Large intestine (tissue), 12 donors: ENCODE measurements at places on chromosomes 1 and 21. TPM values are rescaled to one million over a fixed set of nuclear protein-coding genes. Genes with fewer than 3 reads are reported as not detected.
A peak's percentile ranks its signal among the peaks of the same experiment; 100 is the strongest.

- H3K4me3 ChIP-seq, result no peak overlapping the region
- no peak overlapping the region for H3K27ac ChIP-seq
- peaks cover 9% of the 10 kb centered on the region for H3K36me3 ChIP-seq
- DNase-seq, result no peak
Observed at GRCh38 chr1:236020359-236021219, 44.3 kb downstream of the NID1 start.

The TOR3A gene
- polyA plus RNA-seq, result 19.6 TPM

The PRPF38B gene
- polyA plus RNA-seq, result 75.7 TPM

DNA sequence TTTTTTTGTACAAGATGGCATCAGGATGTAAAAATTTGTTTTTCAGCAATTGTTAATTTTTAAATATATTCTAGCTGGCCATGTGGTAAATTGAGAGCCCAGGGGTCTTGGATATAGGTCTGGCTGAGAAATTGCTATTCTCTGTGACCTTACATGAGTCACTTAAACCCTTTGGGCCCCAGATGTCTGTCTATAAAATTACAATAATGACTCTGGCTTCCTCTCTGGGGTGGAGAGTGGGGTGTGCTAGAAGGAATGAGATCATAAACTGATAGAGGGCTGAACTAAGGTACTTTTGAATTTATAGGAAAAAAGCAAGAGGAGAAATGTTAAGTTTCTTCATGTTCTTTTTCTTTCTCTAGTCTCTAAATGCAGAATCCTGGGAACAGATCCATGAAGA is 12.4 kb upstream of the TCHH start:
- DNase-seq, result no peak
- no peaks in the 10 kb centered on the region for H3K36me3 ChIP-seq
- H3K4me1 ChIP-seq, result no peaks in the 10 kb centered on the region
- peaks cover 21% of the 10 kb centered on the region for H3K27me3 ChIP-seq
- no peak overlapping the region for H3K27ac ChIP-seq

DNA sequence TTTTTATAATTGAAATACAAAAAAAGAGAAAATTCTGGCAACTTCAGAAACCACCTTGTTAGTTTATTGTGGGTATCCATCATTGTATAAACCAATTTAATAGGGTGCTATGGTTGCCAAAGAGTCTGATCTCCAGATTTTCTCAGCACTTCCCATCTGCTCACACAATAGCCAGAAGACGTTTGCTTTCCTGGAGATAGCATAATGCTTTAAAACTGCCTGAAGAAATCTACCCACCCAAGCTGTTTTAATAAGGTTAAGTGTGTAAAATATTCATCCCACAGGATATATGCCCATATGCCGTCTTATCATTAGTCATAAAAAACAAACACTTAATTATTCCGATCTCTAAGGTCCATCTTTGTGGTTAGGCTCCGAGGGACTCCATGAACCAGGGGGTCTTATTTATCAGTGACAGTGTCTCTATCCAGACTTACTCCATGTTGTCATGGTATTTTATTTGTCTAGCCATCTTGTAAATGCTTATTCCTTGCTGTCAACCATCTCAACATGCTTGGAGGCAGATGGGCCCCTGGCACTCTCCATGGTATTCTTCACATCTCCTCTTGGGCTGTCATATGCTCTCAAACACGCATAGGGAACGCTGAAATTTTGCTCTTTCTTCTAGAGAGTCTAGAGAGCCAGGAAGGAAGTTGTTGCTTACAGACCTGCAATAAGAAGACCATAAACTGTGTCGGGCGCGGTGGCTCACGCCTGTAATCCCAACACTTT is 58.5 kb downstream of the MAP10 start:
- no peaks in the 10 kb centered on the region for H3K4me1 ChIP-seq
- no peaks in the 10 kb centered on the region for H3K27me3 ChIP-seq
- no peaks in the 10 kb centered on the region for H3K36me3 ChIP-seq
- no peak overlapping the region for H3K27ac ChIP-seq

- H3K36me3 ChIP-seq, result no peaks in the 10 kb centered on the region
- DNase-seq, result no peak
- no peak overlapping the region for H3K27ac ChIP-seq
Observed at GRCh38 chr1:53376041-53376461, 48.2 kb upstream of the LRP8 start.

GRCh38 chr1:89962742-89963075 is 32.2 kb upstream of the ZNF326 start:
- no peak overlapping the region for H3K4me3 ChIP-seq
- H3K36me3 ChIP-seq, result no peaks in the 10 kb centered on the region
- no peak overlapping the region for H3K27ac ChIP-seq
- H3K27me3 ChIP-seq, result no peaks in the 10 kb centered on the region
- DNase-seq, result no peak

DNA sequence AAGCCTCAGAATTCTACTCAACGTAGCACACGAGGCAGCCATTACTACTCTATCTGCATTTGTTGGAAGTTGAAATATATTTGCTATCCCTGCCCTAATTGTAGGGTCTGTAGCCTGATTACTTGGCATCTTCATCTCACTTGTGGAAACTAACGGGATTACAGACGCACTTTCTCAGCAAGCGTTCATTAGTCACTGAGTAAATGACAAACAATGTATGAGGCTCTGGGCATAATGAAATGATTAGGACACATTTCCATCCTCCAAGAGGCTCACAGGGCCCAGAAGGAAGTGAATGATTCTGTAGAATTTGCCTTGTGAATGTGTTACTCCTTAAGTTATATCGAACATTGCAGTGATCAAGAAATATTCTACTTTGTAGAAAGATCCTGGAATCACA is 78.1 kb downstream of the KIF26B start:
- no peaks in the 10 kb centered on the region for H3K27me3 ChIP-seq
- H3K27ac ChIP-seq, result no peak overlapping the region
- DNase-seq, result no peak
- no peaks in the 10 kb centered on the region for H3K4me1 ChIP-seq
- no peaks in the 10 kb centered on the region for H3K36me3 ChIP-seq

GRCh38 chr1:226390681-226391080 is 17.2 kb downstream of the PARP1 start:
- H3K27ac ChIP-seq, result no peak overlapping the region
- DNase-seq, result no peak
- H3K27me3 ChIP-seq, result no peaks in the 10 kb centered on the region
- peaks cover 62% of the 10 kb centered on the region for H3K36me3 ChIP-seq

- no peaks in the 10 kb centered on the region for H3K36me3 ChIP-seq
- H3K4me1 ChIP-seq, result no peaks in the 10 kb centered on the region
- no peaks in the 10 kb centered on the region for H3K27me3 ChIP-seq
- DNase-seq, result no peak
Observed at GRCh38 chr1:198778049-198778448, 139.2 kb downstream of the PTPRC start.

The BEND5 gene
- 7.7 TPM for polyA plus RNA-seq

GRCh38 chr1:113199760-113200455 is 126.9 kb downstream of the LRIG2 start:
- no peak overlapping the region for H3K4me3 ChIP-seq
- no peaks in the 10 kb centered on the region for H3K36me3 ChIP-seq
- no peaks in the 10 kb centered on the region for H3K27me3 ChIP-seq
- DNase-seq, result no peak

DNA sequence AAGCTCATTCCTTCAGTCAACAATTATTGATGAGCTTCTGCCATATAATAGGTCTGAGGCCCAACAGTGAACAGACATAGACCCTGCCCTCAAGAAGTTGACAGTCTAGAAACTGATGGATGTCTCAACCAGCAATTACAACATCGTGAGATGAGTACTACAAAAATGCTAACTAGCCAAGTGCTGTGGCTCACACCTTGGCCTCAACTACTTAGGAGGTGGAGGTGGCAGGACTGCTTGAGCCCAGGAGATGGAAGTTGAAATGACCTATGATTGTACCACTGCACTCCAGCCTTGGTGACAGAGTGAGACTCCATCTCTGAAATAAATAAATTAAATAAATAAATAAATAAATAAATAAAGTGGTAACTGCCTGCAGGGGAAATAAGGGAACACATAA is 11.7 kb upstream of the PTP4A2 start:
- H3K27ac ChIP-seq, result no peak overlapping the region
- no peak overlapping the region for H3K4me3 ChIP-seq
- no peak for DNase-seq
- H3K27me3 ChIP-seq, result no peaks in the 10 kb centered on the region

- H3K27ac ChIP-seq, result no peak overlapping the region
- no peak overlapping the region for H3K4me3 ChIP-seq
- no peaks in the 10 kb centered on the region for H3K4me1 ChIP-seq
- H3K36me3 ChIP-seq, result no peaks in the 10 kb centered on the region
- H3K27me3 ChIP-seq, result no peaks in the 10 kb centered on the region
Observed at GRCh38 chr1:175207971-175208370, 15.4 kb upstream of the KIAA0040 start.

The RGS18 gene
- polyA plus RNA-seq, result 4.1 TPM

DNA sequence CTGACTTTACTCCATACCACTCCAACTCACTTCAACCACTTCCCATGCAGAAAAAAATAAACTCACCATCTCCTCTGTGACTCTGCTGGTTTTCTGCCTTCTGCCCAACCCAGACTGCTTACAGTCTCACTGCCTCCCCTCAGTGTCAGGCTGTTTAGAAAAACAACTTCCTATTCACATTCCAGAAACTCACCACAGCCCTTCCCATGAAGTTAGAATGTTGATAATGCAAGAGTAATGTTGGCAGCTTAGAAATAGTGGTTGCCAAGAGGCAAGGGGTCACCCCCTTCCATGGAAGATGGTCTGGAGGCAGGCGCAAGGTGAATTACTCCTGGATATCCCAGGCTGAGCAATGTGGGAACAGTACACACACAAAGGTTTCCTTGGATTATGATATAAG is at the start of gene SELP:
Gene SELP, minus strand, starts transcription at position 119 of the 400 bp plus-strand sequence. Its CDS starts 50 bp downstream, at position 69.
- no peaks in the 10 kb centered on the region for H3K4me1 ChIP-seq
- H3K4me3 ChIP-seq, result no peak within 1 kb of the TSS
- no peak for DNase-seq
- no peaks in the 10 kb centered on the region for H3K27me3 ChIP-seq
- no peaks in the 10 kb centered on the region for H3K36me3 ChIP-seq
- no peak within 1 kb of the TSS for H3K27ac ChIP-seq

DNA sequence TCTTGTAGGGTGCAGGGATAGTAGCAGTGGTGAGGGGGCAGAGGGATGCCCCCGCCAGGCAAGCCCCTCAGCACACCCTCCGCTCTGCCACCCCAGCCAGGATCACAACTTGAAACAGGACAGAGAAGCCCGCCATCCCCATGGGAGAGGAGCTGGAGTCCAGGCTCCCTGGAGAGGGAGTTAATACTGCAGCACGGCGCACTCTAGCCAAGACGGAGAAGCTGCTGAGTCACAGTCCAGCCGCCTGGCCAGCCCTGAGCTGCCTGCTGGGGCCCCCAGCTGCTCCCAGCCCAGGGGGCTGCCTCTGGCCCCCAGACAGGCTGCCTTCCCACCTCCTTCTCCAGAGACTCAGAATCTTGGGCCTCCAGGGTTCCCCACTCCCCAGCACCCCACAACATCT is 87.2 kb downstream of the SYT2 start:
- no peak overlapping the region for H3K4me3 ChIP-seq
- no peaks in the 10 kb centered on the region for H3K36me3 ChIP-seq
- H3K27me3 ChIP-seq, result no peaks in the 10 kb centered on the region
- DNase-seq, result no peak

The CLIC6 gene
- 18.2 TPM for polyA plus RNA-seq

DNA sequence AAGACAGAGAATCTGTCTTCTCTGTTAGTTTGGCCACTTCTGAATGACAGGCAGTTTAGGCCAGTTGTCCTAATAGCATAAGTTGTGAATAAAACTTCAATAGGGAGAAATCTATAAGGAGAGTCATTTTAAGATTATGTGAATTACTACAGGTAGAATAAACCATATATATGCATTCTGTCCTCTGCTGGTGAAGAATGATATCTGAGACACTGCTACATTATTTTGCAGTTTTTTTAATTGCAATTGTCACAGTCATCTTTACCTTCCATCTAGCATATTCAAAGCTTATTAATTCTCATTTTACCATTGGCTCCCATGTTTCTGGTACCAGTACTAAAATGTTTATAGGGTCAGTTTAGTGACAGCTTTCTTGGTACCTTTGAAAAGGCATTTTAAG is 519.6 kb upstream of the DEPDC1 start:
- H3K4me3 ChIP-seq, result no peak overlapping the region
- H3K27ac ChIP-seq, result no peak overlapping the region
- H3K4me1 ChIP-seq, result no peaks in the 10 kb centered on the region
- DNase-seq, result no peak
- no peaks in the 10 kb centered on the region for H3K27me3 ChIP-seq

The TRIM58 gene
- 2.1 TPM for polyA plus RNA-seq

DNA sequence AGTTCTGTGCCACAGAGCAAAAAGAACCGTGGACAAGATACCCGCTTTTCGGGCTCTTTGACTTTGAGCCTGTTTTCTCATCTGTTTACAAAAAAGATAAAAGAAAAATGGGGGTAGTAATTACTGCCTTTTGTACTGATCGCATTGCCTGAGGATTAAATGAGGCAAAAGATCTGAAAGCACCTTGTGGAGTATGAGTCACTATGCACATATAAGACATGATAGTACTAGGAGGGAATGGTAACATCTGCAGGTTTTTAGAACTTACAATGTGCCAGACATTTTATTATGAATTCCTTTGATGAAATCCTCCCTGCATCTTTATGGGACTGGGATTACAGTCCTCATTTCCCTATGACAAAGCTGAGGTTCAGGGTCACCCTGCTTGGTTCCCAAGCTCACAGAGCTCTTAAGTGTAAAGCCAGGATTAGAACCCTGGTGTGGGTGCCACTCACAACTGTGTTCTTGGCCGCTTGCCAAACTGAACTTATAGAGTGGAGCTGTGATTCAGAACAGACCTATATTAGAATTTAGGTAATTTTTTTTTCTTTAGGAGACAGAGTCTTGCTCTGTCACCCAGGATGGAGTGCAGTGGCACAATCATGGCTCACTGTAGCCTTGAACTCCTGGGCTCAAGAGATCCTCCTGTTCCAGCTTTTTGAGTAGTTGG is 1.8 kb downstream of the DISC1 start:
- H3K36me3 ChIP-seq, result no peaks in the 10 kb centered on the region
- H3K27me3 ChIP-seq, result no peaks in the 10 kb centered on the region
- DNase-seq, result no peak
- H3K4me3 ChIP-seq, result no peak overlapping the region
- no peak overlapping the region for H3K27ac ChIP-seq

DNA sequence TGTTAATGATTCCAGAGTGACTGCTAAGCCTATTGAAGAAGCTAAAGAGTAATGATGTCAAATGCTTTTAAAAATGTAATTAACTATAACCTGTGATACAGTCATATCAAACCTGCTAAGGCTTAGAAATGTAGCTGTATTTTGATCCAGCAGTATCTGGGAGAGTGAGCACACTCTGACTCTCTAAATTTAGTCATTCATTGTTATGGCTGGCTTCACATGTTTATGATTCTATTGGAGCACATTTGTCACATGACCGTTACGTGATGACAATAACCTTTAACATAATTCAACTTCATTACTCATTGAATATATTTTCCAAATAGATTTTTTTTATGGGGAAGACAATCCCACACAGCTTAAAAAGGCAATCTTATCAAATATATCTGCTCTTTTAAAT is 587.1 kb downstream of the LMO4 start:
- H3K27ac ChIP-seq, result no peak overlapping the region
- no peak for DNase-seq
- no peaks in the 10 kb centered on the region for H3K27me3 ChIP-seq
- H3K4me3 ChIP-seq, result no peak overlapping the region

The CHI3L2 gene
- polyA plus RNA-seq, result 2.4 TPM

The RIPPLY3 gene
- 0.24 TPM for polyA plus RNA-seq

- peaks cover 26% of the 10 kb centered on the region for H3K4me1 ChIP-seq
- H3K36me3 ChIP-seq, result no peaks in the 10 kb centered on the region
- H3K27ac ChIP-seq, result no peak overlapping the region
- peaks cover 96% of the 10 kb centered on the region for H3K27me3 ChIP-seq
- H3K4me3 ChIP-seq, result peak overlapping the region; percentile 6
- no peak for DNase-seq
Observed at GRCh38 chr1:180234369-180235076, 4.5 kb downstream of the LHX4 start.

- DNase-seq, result peak; percentile 65
- no peaks in the 10 kb centered on the region for H3K27me3 ChIP-seq
- H3K4me3 ChIP-seq, result peak overlapping the region; percentile 62
- H3K27ac ChIP-seq, result peak overlapping the region; percentile 82
Observed at GRCh38 chr21:46325073-46325912, 1.3 kb downstream of the PCNT start.

The RNU1-4 gene
- 3.2 TPM for polyA plus RNA-seq
